ENCODE measurements at places on chromosomes 12 and 14. TPM values are rescaled to one million over a fixed set of nuclear protein-coding genes. Genes with fewer than 3 reads are reported as not detected.

DNA sequence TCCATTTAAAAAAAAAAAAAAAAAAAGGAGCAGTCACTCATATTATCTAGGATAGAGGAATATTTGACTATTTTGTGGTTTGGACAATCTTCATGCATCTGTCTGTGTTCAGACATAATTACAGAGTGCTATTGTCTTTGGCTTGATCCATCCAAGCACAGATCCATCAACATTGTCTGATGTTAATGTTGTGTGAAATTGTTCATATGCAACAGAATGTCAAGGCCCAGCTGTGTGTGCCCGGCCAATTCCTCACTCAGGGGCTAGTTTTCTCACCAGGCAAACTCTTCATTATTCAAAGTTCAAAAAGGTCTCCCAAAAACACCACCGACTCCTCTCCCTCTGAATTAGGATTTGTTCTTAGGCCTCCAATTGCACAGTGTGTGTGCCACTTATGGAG is 324.9 kb upstream of the TMTC1 start:
- H3K27ac ChIP-seq: no peak overlapping the region
- H3K4me1 ChIP-seq: no peaks in the 10 kb centered on the region
- H3K27me3 ChIP-seq: no peaks in the 10 kb centered on the region
- H3K4me3 ChIP-seq: no peak overlapping the region
- DNase-seq: no peak

- H3K27me3 ChIP-seq: no peaks in the 10 kb centered on the region
- H3K27ac ChIP-seq: no peak overlapping the region
- no peaks in the 10 kb centered on the region for H3K36me3 ChIP-seq
- DNase-seq: no peak
- peaks cover 7% of the 10 kb centered on the region for H3K4me1 ChIP-seq
These were observed 1.4 kb downstream of the ZNF385A start for GRCh38 chr12:54383041-54383609.

The IFNG-AS1 gene
- not detected for total RNA-seq

DNA sequence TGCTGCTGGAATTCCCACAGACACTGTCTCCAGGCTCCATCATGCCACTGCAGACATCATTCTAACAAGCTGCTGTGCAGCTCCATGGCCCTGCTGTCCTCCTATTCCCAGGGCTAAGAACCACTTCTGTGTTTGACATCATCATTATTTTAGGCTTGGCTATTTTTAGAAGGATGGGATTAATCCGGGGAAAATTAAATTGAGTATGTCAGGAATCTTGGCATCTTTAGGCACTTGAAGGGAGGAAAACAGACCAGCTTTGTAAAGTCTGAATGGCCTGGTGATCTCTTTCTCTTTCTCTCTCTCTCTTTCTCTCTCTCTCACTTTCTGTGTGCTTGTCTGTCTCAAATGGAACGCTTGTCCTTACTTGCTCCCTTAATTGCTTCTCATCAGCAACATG is 568.3 kb upstream of the FLRT2 start:
- H3K4me1 ChIP-seq: no peaks in the 10 kb centered on the region
- DNase-seq: peak; percentile 9
- H3K4me3 ChIP-seq: no peak overlapping the region

GRCh38 chr12:86118161-86118560 is 138.0 kb downstream of the MGAT4C start:
- H3K27ac ChIP-seq: no peak overlapping the region
- no peaks in the 10 kb centered on the region for H3K36me3 ChIP-seq
- no peaks in the 10 kb centered on the region for H3K27me3 ChIP-seq
- no peaks in the 10 kb centered on the region for H3K4me1 ChIP-seq
- no peak for DNase-seq
